Activated CD4-positive, alpha-beta T cell treated with anti-CD3 and anti-CD28 coated beads, Interleukin-2, amount 50 U/mL, for 48 hours (primary cell): ENCODE measurements at places on chromosomes 1 and 21.

DNA sequence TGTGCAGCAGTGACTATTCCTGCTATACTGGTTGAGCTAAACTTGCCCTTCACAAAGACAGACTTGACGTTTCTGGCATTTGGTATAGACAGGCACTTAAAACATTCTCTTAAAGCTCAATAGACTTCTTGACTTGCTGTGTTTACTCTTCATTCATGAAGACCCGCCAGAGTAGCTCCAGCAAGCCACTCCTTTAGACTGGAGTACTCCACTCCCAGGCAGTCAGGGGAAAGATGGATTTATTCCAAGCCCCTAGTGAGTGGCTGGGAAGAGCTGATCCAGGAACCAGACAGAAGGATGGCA, 70.7 kb downstream of the EVA1C start:
- DNase-seq = no peak

DNA sequence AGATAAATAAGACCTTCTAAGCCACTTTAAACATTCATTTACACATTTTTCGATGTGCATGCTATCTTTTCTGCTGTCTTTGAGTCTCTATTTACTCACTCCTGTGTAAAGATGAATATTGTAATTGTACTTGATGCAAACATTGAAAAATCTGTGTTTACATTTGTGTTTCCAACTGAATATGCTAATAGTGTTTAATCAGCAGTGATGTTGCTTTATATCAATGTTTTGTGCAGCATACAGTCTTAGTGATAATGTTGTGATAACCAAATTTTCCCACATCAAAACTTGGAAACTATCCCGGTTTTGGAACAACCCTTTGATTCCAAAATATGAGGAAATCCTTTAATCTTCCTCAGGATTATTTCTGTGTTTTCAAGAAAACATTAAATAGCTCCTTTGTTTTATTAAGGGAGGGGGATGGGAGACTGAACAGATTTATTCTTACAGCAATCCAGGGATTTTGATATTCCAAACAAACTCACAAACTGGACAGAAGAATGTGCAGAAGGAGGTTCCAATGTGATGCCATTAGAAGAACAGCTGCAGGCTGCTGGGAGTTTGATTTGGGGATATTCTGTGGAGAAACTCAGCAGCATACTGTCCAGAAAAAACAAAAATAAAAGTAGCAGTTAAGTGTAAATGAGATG, 248.0 kb downstream of the S1PR1 start:
- no peak for DNase-seq

DNA sequence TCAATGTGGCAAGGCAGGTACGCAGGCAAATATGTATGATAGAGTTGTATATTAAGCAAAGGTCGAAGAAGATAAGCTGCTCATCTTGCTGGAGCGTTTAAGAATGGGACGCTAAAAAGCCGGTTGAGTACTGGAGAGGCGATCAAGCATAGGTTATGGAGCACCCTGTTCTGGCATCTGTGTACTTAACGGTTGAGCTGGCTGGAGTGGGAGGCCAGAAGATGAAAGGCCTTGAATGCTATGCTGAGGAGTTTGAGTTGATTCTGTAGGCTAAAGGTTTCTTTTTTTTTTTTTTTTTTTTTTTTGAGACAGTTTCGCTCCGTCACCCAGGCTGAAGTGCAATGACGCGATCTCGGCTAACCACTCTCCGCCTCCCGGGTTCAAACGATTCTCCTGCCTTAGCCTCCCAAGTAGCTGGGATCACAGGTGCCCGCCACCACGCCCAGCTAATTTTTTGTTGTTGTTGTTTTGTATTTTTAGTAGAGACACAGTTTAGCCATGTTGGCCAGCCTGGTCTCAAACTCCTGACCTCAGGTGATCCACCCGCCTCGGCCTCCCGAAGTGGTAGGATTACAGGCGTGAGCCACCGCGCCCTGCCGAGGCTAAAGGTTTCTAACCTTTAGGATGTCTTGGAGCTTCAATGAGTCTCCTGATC, 850 bp upstream of the KHDC4 start:
- DNase-seq = no peak

GRCh38 chr1:207998691-207999090, 87.8 kb upstream of the CD34 start:
- DNase-seq = no peak

DNA sequence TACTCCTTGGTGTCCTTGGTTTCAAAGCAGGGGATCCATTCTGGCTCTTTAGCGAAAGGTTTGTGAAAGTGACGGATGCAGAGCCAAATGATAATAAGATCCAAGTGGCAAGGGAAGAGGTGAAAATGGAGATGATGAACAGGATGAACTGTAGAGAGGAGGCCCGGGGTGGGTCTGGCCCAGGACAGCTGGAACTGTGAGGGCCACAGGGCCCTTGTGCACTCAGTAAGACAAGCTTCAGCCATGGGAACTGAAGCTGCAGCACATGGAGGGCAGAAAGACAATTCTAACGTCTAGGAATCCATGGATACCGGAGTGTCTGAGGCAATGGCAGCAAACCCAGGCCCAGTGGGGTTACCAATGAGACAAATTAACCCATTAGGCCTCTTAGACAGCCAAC, 4.8 kb downstream of the KCNA2 start:
- no peak for DNase-seq

DNA sequence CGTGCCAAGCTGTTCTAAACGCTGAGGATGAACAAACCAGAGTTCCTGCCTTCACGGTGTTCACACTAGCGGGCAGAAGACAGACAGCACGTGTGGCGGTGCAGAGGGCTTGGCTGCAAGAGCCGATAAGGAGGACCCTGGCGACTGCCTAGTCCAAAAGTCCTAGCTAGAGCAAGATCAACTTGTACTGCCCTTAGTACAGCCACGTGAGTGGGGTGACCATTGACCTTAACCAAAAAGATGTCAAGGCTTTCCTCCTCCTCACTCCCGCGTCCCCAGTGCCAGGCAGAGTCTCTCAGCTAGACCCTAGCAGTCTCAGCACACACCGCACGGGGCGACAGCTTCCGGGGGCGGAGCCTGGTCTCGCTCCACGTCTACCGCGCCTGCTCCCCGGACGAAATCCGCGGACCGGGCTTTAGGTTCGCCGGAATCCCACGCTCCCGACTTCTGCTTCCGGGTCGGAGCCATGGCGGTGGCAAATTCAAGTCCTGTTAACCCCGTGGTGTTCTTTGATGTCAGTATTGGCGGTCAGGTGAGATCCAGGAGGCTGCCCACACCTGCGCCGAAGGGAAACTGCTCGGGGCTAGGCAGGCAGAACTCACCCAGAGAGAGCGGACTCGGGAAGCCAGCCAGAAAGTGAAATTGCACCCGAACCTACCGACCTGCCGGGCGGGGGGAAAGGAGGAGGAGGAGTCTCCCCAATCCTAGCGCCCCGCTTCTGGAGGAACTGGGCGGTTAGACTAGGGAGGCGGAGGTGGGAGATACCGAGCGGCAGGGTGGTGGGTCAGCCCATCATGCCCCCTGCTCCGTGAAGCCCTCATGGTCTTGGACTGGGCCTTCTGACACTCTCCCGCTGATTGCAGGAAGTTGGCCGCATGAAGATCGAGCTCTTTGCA, at the start of gene PPIH:
TSS of gene PPIH (plus strand) at position 443 of the 896 bp plus-strand sequence. CDS start at position 467, 24 bp downstream.
- peak; percentile 96 for DNase-seq

GRCh38 chr1:59755069-59755685, 59.6 kb upstream of the HOOK1 start:
- DNase-seq = no peak

DNA sequence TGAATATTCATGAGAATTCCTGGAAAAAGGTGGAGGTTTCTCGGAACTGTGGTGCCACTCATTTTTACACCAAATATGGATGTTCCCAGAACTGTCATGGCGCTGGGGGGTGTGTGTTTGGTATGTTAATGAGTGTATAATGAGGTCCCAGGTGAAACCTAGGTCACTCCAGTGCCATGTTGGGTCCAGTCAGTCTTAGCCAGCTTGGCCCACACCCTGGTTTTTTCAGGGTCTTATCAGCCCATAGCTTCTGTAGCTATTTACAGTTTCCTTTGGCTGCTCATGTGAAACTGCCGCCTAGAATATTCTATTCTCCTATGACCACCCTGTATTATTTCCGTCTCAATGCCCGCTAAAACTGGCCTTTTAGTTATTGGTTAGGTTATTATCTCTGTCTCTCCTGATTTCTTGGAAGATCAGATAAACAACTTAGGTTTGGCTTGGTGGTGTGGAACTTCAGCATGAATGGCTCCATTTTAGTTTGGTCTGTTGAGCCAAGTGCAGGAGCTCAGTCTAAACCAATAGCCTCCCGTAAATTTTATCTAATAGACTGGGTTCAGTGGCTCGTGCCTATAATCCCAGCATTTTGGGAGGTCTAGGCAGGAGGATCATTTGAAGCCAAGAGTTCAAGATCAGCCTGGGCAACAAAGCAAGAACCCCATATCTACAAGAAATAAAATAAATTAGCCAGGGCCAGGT, 42.1 kb upstream of the EDARADD start:
- DNase-seq = no peak

GRCh38 chr1:90434460-90434859, 282.6 kb downstream of the BARHL2 start:
- no peak for DNase-seq

GRCh38 chr1:95668165-95668564, 434.2 kb downstream of the RWDD3 start:
- no peak for DNase-seq

- no peak for DNase-seq
Measured at GRCh38 chr21:43328185-43328957, 98.6 kb downstream of the SIK1 start.

GRCh38 chr1:98369463-98369862, 292.1 kb upstream of the SNX7 start:
- DNase-seq = no peak

GRCh38 chr1:241998412-241998921, 431 bp downstream of the MAP1LC3C start:
- DNase-seq = peak; percentile 66

GRCh38 chr1:57131701-57132394, 166.0 kb upstream of the C8B start:
- DNase-seq = no peak

DNA sequence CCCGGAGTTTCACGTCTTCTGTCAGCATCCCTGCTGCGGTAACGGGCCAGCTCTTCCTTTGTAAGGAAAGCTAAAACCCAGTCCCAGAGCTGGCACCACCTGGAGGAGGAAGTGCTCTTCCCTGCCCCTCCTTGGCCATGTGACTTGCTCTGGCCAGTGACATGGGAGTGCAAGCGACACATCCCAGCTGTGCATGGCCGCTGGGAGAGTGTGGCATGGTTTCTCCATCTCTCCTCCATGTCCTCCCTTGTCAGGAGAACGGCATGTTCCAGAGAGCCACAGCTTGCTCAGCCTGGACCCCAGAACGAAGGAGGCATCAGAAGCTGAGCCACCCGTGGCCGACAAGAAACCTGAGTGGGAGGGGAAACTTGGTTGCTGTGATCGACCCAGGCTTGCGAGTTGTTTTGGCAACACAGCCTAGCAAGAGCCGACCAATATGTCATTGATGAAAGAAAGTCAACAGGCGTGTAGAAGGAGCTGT, 2.7 kb upstream of the PRXL2B start:
- DNase-seq = peak; percentile 52

DNA sequence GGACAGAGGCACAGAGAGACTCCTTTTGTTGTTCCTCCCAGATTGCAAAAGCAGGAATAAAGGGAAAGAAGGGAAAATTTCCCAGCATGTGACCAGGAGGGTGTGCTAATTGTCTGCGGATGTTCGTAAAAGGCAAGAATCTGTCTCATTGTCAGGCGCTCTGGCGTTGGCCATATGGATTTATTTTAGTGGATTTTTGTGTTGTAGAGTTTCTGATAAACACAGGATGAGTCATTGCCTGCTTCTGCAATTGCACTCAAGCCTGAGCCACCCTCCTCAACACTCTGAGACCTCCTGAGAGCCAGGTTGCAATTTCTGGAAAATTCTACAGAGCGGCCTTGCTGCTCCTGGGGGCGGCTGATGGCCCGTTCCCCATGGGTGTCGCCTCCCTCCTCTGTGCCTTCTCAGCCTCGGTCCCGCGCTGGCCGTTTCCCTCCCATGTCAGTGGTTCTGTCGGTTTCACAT, 227.7 kb downstream of the KAZN start:
- DNase-seq = no peak

DNA sequence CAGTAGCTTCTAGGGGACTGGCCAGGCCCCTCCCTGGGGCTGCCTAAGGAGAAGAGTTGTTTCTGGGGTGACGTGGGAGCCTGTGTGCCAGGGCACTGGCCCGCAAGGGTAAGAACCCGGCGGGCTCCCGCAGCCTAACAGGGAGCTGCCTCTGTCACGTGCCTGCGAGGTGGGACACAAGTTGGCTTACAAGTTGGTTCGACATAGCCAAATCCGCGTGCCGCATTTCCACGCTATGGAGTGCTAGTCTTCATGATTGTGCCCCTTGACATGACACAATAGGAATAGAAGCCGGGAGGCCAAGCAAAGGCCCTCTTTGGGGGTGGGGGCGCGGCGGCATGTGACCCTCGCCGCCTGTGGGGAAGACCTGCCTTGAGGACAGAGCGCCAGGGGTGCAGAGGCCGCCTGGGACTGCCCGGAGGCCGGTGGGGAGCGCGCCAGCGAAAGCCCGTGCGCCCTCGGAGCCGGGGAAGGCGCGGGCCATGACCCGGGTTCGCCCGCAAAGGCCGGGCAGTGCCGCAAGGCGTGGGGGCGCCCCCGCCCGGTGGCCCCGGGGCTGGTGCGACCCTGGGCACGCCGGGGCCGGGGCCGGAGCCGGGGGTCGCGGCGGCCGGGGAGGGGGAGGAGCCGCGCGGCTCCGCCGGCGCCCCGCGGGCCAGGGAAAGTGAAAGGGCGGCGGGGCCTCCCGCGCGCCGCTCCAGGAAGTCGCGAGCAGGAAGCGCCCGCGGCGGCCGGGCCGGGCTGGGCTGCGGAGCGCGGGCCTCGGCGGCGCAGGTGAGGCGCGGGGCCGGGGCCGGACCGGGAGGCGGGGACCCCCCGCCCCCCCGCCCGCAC, at the start of gene SLC37A1:
TSS of gene SLC37A1 (plus strand) at position 702 of the 834 bp plus-strand sequence. CDS start 4,603 bp downstream, outside the sequence.
- peak; percentile 36 for DNase-seq

DNA sequence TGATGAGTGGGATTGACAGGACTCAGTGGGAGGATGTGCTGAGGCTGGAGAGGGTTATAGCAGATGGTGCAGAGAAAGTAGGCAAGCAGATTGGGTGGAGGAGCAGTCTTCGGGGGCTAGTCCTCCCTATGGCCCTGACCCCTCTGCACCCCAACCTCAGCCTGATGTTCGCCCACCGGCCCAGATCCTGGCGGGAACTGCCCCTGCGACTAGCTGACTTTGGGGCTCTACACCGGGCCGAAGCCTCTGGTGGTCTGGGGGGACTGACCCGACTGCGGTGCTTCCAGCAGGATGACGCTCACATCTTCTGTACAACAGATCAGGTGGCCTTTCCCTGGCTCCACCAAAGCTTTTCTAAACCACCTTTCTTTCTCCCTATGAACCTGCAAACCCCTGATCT, 9.6 kb upstream of the ECM1 start:
- no peak for DNase-seq

DNA sequence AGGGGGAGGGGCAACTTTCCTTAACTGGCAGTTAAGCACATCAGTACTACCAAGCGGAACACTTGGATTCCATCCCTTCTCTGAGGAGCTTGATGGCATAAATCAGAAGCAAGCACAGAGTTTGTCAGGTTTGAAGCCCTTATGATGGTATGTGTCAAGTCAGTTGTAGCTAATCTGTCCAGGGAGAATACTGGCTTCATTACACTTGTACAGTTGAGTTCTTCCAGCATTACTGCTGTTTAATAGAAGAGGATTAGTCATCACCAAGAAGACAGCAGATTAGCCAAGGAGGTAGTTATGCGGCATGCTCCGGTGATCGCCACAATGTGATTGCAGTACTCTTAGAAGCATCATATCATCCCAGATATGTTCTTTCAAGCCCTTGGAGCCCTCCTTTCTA, 2.1 kb upstream of the TDRD5 start:
- DNase-seq = no peak
